AG10803 (cell line): ENCODE measurements at places on chromosomes 2 and 18.

DNA sequence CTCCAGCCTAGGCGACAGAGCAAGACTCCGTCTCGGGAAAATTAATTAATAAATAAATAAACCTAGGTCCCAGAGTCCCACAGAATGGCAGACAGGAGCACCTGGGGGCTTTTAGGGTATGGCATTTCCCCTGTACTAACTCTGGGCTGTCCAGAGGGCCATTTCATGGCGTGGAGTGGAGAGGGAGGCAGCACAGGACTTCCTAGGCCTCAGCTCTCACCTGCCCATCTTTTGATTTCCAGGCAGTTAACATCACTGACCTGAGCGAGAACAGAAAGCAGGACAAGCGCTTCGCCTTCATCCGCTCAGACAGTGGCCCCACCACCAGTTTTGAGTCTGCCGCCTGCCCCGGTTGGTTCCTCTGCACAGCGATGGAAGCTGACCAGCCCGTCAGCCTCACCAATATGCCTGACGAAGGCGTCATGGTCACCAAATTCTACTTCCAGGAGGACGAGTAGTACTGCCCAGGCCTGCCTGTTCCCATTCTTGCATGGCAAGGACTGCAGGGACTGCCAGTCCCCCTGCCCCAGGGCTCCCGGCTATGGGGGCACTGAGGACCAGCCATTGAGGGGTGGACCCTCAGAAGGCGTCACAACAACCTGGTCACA is 5.1 kb downstream of the IL1RN start:
- DNase-seq: no peak

GRCh38 chr18:50473881-50474280 is 86.0 kb upstream of the MAPK4 start:
- DNase-seq: no peak

DNA sequence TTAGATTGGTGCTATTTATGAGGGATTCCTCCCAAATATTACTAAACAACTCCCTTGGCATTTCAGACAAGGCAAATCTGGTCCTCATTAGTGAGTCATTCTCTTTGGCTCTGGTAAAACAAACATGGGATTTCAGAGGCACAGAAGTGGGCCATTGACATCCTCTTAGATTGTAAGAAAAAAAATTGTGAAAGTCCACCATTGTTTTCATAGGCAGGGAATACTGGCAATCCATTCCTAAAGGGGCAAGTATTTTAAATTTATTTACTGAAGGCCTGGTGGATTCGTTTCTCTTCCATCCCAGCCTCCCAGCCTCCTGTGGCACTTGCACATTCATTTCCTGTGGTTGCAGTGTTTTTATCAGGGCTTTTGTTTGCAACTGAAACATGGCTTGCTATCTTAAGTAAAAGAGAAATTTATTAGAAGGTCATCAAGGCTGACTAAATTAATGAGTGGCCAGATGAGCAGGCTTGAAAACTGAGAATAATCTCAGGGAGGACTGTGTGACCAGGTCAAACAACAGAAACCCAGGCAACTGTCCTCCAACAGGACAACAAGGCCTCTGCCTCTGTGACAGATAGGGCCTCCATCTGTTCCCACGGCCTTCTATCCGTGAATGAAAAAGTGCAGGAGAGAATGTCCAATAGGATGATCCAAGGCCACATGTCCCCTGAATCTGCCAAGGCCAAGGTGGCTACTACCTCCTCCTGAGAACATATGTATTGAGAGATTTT is 23.1 kb upstream of the TNFAIP6 start:
- peak; percentile 96 for DNase-seq

DNA sequence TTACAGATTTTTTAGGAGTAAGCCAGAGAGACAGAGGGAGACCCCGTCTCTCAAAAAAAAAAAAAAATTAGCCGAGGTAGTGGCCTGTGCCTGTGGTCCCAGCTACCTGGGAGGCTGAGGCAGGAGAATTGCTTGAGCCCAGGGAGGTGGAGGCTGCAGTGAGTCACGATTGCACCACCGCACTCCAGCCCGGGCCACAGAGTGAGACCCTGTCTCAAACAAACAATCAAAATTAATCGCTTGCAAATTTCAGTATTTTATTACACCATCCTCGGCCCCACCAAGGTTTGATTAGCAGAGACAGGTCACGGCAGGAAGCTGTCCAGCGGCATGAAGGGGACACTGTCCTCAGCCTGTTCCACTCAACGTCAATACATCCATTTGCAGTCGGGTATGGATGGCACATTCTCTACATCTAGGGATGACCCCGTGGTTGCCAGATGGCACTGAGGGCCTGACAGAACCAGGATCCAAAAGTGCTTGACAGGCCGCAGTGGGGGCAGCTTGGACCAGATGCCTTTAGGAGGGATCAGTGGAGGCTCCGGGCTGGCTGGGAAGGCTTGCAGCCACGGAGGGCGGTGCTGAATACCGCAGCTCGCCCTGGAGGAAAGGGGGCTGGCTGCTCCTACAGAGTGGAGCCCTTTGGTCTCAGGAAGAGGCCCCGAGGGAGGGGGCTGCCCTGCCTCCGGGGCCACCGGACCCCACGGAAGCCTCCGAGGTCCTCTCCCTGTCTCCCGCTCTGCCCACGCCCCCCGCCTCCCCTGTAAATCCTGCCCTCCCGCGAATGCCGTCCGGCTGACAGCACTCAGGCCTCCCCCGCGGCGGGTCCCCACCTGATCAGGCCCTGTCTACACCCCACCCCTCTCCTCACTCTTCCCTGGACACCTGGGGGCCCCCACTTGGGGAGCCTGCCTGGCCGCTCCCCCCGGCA is 13.1 kb downstream of the ASPRV1 start:
- peak; percentile 21 for DNase-seq

DNA sequence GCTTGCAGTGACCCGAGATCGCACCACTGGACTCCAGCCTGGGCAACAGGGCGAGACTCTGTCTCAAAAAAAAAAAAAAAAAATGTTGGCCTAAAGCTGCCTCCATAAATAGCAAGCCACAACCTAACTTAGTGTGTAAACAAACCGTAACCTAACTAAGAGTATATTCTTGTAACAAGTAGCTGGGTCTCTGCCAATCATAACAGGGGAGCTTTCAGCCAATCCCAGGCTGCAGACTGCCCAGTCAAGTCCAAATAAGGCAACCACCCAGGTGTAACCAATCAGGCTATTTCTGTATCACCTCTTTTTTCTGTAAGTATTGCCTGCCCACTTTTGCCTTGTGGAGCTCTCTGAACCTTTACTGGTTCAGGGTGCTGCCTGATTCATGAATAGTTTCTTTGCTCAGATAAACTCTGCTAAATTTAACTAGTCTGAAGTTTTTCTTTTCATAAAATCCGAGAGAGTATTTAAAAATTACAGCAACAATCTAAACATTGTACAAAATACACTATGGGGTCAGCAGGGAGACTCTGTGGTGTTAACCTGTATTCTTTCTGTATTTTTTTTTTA is 4.5 kb downstream of the PSTPIP2 start:
- no peak for DNase-seq

- DNase-seq: no peak
Measured at GRCh38 chr2:78814331-78814986, 211.0 kb upstream of the REG3G start.

- DNase-seq: no peak
Measured at GRCh38 chr2:234864506-234864905, 87.3 kb upstream of the SH3BP4 start.

DNA sequence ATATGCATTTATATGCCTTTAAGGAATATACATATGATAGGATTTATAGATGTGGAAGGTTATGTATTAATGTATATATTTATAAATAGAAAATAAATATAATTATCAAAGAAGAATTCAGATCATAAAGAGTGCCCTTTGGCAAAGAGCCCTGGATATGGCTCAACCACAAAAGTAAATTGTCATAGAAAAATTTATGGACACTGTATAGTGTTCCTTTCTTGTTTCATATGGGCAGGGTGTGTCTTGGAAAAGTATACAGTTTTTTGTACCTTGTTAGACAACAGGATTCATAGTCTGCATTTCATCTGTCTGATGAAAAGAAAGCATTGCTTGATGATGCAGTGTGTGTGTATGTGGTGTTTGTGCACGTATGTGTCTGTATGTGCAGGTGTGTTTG is 2.9 kb downstream of the UGT1A7 start:
- DNase-seq: no peak

DNA sequence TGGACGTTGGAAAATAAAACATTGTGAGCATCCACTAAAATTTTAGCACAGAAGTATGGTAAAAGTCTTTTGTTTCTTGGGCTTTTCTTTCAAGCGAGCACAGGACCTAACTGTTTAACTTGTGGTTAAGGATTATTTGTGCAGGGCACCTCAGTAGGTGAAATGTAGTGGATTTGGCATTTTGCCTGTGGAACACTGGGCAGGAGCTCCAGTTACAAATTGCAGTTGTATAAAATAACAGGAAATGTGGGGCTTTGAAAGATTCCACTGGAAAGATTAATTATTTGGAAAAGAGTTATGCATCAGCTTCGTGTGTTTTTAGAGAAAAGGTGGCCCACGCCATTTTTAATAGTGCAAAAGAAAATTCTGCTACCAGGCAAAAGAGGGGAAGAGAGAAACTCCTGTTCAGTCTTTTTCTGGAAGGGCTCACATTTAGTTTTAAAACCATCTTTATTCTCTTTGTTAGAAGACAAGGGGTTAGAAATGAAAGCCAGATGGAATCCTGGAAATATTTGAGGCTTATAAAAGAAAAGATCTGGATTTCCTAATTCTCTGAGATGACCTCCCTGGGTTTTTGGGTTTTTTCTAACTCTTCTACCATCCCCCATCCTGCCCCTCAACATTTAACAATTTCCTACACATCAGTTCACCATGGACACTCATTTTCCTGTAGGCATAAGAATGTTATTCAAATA is 144.3 kb upstream of the SERTAD2 start:
- peak; percentile 35 for DNase-seq

GRCh38 chr2:158914066-158914465 is 54.4 kb upstream of the TANC1 start:
- peak; percentile 18 for DNase-seq

DNA sequence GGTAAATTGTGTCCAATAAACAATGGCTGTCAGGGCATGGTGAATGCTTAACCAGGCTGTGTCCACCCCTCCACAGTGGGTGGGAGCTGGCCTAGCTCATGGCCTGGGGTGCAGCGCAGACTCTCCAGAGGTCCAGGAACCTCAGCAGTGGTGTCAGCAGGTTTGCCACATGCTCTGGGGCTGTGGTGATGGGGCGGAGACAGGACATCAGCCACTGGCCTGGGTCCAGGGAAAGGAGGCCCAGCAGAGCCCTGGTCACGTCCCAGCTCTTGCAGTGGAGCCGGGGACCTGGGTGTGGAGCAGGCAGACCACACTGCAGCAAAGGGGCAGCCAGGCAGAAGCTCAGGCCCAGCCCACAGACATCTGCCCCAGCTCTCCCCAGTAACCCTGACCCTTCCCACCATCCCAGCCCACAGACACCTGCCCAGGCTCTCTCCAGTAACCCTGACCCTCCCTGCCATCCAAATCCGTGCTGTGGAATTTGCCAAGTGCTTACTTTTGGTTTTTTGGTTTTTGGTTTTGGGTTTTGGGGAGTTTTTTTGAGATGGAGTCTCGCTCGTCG is 13.8 kb upstream of the KIF1A start:
- DNase-seq: no peak

GRCh38 chr2:111708476-111709180 is 175.4 kb downstream of the ANAPC1 start:
- no peak for DNase-seq

DNA sequence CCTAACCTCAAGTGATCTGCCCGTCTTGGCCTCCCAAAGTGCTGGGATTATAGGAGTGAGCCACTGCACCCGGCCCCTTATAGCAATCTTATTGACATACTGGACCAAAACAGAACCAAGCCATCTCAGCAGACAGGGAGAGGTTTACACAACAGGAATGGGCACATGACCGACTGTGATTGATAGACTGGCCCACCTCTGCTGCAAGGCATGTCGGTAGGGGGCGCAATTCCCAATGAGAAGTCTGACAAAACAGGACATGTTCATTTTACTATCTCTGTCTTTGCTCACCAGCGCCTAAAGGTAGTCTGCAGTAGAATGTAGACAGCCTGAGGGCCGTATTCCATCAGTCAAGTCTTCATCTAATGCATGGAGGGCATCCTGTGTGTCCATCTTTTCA is 2.0 kb downstream of the LYPD6B start:
- DNase-seq: no peak

DNA sequence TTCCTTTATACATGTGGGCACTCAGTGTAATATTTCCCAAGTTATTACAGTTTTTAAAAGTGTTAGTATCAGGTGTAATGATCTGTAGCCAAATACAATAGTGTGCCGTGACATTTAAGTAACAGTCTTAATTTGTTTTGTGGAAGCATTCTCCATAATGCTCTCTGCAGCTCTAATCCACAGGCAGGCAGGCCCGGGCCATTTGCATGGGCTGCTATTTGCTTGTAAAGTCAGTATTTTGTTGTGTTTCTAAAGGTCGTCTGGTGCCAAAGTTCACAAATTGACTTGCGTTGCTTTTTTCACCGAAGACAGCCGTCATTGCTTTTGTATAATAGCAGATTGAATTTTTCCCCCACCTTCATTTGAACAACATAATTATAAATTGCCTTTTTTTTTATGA is 153.0 kb downstream of the GBX2 start:
- DNase-seq: no peak

DNA sequence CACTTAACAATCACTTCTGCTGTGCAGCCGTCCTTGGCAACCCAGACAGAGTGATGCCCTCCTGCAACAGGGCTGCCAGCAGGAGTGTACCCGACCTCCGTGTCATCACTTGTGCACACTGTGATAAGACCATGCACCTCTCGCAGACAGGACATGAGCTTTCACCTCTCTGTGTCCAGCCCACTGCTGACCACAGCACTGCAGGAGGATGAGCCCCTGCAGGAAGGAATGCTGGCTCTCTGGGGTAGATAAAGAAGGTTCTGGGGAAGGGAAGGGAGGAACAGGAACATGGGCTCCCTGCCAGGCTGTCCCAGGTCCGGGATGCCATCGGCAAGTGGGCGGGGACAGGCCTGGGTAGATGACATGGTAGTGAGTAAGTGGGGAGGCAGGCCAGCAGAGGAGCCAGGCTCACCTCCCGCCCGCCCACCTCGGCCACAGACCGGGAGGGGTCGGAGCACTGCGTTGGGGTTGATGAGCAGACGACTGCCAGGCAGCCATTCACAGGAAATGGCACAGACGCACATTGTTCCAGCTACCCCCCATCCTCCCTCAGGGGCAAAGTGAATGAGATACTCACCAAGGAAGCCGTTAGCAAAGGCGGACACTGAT is 18.6 kb upstream of the COL6A3 start:
- peak; percentile 88 for DNase-seq

DNA sequence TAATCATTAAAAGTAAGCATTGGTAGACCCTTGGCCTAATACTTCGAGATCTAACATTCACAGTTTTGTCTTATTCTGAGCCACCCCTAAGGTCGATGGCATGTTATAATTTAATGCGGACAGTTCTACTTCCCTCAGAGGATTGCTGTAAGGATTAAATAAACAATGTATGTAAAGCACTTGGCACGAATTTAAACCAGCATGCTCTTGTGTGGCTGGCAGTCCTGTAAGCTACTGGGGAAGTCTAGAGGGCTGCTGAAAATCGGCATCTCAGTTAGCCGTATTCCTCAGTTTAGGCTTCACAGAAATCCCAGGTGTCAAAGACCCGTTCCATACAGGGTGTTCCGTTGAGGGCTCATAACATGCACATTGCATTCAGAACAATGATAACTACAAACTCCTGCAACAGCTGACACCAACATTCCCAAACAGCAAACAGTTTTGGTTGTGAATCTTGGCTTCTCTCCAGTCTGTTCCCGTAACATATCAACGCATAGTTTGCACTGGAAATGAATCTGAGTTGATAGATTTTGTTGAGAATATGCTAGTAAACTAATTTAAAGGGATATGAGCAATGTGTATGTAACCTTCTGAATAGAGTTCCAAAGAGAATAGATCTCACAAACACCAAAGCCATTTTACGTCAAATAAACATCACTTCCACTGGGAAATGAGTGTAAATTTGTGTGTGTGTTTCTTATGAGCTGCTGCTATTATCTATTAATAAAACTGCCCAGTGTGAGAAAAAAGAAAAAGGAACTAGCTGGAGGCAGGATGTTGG is 52.2 kb upstream of the ACKR3 start:
- DNase-seq: no peak
